NCI-H1092 (cell line): ENCODE measurements at places on chromosomes 2 and 18.

DNA sequence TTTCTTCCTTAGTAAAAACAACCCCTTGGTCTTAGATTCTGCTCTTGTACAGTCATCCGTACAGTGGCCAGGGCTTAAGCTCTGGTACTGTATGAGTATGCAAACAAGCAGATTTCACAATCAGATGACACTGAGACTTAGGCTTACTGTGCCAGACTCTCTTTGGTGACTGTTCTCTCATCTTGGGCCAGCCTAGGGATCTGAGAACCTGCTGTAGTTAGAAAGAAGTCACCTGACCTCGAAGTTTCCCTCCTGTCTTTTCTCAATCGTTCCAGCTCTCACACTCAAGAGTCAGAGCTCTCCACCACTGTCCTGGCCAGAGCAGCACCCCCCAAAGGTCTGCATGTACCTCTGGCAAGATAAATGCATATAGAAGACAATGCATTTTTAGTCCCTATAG lies 63.2 kb downstream of the ZEB2 start:
- DNase-seq = no peak

GRCh38 chr2:74373221-74373676 lies 6.9 kb downstream of the DCTN1 start:
- DNase-seq = no peak

- no peak for DNase-seq
These were observed 253.2 kb upstream of the RAB6C start for GRCh38 chr2:129726216-129726615.

DNA sequence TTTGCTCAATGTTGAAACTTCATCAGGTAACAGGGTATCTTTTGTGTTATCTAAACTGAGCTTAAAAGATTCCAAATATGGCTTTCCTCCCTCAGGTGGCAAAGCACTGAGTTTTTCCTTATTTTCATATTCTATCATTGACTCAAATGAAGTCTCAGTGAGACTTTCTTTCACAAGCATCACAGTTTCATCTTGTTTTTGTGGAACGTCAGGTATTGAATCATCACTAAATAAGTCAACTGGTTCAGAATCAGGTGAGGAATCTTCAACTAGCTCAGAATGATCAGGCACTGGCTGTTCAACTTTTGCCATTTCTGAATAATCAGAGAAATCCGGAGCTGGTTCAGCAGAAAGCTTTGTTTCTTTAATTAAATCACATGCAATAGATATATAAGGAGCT lies 24.6 kb downstream of the RTN4 start:
- no peak for DNase-seq

GRCh38 chr2:146869328-146869727 lies 975.5 kb upstream of the ACVR2A start:
- DNase-seq = no peak

DNA sequence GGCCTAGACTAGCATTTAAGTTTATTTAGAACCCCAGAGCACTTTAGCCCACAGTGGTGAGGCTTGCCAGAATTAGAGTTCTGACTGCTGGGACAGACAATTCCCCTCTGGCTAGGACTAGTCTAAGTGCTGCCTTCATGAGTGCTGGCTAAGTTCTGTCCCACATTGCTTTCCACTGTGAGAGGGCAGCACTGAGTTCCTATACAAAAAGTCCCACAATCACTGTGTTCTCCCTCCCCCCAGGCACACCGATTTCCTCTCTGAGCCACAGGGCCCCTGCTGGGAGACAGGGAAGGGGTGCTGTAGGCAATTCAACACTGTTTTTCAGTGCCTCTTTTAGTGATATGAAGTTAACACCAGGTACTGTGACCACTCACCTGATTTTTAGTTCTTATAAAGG lies 310.9 kb downstream of the DLGAP1 start:
- no peak for DNase-seq

GRCh38 chr2:226707499-226707898 lies 92.1 kb downstream of the IRS1 start:
- DNase-seq = no peak

DNA sequence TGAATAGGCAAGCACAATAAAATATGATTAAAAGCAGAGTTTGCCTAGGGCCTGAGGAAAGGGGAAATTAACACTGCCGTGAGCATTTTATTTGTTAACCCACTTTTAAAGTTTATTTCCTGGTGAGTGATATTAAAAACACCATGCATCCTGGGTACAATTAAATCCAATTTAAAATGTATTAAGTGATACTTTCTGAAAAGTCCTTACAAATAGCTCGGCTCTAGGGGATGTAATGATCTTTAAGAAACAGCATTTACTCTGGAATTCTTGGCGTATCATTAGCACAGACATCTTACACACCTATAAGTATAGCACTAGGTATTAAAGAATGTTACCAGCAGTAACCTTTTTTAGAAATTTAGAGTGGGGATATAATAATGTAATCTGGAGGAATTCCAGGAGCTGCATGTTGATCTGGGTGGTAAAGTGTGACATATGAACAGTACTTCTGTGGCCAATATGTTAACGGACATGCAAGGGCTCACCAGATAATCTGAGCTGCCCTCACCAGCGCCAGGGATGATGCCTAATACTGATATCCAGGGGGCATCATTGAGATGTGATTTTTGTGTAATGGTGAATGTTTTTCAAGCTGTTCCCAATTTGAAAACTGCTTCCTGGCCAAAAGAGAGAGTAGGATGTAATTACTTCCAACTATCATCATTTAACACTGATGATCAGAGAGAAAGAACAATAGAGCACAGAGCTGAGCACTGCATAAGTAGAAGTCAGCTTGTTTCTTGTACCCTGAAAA lies 235.9 kb downstream of the DSEL start:
- no peak for DNase-seq

- no peak for DNase-seq
These were observed 124.2 kb downstream of the UBE2E3 start for GRCh38 chr2:181104512-181105115.

DNA sequence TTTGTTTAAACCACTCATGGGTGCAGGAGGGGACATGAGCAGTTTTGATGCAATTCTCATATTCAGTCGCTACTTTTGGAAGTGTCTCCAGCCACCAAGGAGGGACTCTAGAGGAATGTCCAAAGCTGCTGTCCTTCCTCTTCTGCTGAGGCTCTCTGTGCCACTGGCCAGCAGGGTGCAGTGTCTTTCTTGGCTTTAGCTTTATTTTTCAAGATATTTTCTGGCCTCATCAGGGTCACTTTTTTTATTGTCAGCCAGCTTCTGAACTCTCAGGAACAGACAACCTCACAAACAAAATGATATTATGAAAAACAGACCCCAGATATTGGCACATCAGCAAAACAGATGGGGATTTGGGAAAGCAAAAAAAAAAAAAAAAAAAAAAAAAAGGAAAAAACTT lies 289.3 kb upstream of the ZSWIM2 start:
- no peak for DNase-seq

DNA sequence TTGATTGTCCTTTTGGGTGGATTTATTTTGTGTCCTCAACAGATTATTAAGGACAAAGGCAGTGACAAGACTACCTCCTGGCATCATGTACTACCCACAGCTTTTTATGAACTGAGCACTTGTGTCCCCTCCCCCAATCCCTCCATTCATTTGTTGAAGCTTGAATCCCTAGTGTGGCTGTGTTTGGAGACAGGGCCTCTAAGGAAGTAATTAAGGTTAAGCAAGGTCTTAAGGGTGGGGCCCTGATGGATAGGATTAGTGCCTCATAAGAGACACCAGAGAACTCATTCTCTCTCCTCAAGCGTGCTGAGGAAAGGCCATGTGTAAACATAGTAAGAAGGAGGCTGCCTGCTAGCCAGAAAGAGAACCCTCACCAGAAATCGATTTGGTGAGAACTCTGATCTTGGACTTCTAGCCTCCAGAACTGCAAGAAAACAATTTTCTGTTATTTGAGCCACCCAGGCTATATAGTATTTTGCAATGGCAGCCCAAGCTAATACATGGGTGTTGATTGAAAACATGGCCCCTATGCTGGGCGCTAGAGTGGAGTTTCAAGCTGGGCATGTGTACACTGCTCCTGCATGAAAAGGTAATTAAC lies 3.4 kb upstream of the MAP4K4 start:
- DNase-seq = no peak

DNA sequence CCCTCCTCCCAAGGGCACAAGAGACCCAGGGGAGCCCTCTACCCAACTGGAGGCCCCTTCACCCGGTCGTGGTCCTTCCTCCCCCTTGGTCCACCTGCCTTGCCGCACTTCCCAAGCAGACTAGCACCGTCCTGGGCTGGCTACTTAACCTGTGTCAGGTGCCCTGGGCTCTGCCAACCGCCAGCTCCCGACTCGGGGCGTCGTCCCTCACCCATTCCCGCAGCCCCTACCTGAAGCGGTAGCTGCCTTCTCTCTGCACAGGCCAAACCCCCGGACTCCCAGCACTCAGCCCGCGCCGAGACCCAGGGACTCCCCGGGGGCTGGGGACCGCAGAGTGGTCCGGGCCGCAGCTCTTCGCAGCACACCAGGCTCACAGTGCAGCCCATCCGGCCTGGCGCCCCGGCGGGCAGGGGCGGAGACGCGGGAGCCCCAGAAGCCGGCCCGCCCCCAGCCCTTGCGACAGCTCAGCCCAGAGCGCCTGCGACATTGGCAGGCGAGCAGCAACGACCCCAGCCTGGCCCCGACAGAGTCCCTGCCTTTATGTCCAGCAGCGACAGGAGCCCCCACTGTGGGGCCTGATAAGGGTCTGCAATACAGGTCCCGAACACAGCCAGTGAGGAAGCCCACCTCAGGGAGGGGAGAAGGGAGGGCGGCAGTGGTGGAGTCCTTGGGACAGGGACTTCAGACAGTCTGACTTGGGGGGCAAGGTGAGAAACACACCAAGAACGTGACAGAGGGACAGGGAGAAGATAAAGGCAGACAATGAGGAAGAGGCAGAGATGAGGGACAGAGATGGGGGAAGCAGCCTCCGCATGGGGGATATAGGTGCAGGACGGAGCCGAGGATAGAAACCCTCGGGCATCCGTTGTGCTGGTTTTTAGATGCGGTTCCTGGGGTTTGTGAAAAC lies 31.0 kb upstream of the TNS1 start:
- no peak for DNase-seq

DNA sequence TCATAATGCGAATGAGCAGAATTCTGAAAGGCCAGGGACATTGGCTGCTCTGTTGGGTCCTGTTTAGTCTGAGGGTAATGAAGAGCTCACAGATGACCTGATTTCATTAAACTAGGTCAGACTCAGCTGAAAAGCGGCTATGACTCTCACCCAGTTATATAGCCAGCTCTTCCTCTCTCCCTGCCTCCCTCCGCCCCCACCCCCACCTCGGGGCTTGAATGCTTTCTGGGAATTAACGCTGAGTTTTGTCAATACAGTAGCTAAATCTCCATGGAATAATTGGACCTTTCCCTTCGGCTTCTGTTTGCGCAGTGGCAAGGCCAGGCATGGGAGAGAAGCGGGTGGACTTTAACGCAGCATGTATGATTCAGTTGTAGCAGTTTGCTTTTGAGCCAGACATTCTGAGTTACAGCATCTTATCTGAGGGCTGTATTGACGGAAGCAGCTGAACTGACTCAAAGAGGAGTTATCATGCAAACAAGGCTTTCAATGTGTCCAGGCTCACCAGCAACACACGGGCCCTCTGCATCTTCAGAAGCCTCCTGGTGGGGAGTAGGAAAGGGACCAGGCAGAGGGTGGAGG lies 110.6 kb downstream of the MYCN start:
- DNase-seq = peak; percentile 30

GRCh38 chr2:210435439-210435838 lies 41.1 kb downstream of the LANCL1 start:
- DNase-seq = no peak

DNA sequence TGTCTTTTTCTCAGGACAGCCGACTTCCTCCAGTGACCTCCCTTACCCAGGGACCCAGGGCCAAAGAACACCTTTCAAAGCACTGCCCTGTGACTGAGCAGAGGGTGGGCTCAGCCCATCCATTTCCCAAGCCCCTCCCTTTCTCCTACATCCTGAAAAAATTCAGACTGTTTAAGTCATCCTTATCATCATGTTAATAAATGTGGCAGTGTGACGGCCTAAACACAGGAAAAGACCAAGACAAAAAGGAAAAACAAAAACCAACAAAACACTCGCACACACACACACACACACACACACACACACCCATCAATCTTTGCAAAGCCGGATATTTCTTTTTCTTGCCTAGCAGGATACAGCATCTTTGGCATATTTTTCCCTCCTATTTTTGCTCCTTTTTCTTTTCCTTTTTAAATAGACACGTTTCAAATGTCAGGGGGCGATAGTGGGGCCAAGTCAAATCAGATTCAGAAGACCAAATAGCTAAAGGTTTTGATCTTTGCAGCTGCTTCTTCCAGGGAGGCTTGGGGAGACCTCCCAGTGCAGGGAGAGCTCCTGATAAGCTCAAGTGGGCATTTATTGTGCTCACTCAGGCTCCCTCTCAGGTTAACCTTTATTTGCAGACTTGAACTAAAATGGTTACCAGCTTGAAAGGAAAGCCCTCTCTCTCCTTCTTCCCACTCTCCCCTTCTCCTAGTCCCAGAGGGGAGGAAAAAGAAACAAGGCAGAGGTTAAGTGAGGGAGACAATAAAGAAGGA lies 39.5 kb upstream of the NRP2 start:
- DNase-seq = no peak

GRCh38 chr18:31731628-31732027 lies 29.1 kb downstream of the SLC25A52 start:
- DNase-seq = no peak

- DNase-seq = no peak
These were observed 42.3 kb downstream of the RFX8 start for GRCh38 chr2:101432411-101433181.

DNA sequence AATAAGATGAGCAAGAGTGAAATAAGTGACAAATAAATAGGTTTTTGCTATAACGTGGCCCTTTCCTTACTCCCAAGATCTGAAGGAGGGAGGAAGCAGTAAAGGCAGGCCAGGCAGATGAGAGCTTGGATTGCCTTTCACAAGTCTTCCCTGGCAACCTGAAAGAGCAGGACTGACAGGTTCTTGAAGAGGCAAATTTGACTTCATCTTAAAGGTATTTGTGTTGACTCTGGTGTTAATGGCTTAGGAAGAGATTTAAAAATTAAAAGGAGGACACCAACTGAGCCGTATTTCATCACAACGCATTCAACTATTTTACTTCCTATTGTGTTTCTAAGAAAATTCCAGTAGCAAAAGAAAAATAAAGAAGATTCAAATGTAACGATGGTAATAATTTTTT lies 3.2 kb downstream of the STRN start:
- DNase-seq = no peak

DNA sequence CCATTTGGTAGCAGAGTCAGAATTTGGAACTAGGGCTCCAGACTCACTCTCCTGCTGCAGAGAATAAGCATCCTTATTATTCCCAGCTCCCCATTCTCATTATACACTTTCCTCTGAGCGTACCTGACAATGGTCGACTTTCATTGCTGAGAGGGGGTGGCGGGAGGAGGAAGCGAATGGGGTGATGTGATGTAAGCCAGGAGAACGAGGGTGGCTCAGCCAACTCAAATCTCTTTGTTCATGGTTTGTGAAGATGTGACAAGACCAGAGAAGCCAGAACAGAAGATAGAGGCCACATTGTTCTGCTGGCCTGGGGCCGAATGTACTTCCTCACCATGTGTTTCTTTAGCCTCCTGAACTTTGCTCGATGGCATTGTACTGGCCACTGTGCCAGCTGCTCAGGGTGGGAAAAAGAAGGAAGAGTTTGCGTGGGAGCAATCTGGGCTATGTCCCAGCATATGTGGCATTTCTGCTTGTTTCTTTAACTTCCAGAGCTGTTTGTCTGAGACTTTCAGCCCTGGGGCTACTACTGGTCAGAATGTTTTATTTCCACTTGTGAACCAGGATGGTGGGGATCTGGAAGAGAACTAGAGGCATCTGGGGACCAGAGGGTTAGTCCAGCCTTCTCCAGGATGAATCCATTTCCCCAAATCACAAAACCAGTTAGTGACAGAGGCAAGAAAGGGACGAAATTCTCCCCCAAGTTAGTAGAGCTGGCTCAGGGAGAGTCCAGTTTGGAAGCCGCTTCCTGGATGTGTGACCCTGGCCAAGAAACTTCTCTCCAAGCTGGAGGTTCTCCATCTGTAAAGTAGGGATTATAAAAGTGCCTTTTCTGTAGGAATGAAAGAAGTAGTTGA lies 62.6 kb downstream of the MOGAT1 start:
- no peak for DNase-seq
